ENCODE measurements at places on chromosomes 12 and 14. TPM values are rescaled to one million over a fixed set of nuclear protein-coding genes. Genes with fewer than 3 reads are reported as not detected.

Gene CLEC2B
- not detected for polyA plus RNA-seq

DNA sequence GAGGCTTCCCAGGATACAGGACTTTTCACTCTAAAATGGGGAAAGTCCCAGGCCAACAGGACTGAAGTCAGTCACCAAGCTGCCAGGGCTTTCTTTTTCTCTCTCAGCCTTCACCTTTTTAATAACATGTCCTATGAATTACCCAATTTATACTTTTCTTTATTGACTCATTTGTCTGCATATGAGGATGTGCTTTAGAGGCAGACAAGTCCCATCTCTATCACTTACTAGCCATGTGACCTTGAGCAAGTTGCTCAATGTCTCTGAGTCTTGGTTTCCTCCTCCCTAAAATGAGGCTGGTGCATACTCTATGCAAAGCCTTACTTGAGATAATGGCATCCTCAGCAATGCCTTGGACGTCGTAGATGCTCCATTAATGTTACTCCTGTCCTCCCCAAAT, 98.1 kb upstream of the TMPO start:
- H3K4me3 ChIP-seq = no peak overlapping the region
- no peak overlapping the region for H3K27ac ChIP-seq
- no peaks in the 10 kb centered on the region for H3K36me3 ChIP-seq
- peaks cover 17% of the 10 kb centered on the region for H3K4me1 ChIP-seq
- no peak for DNase-seq
- no peaks in the 10 kb centered on the region for H3K27me3 ChIP-seq

DNA sequence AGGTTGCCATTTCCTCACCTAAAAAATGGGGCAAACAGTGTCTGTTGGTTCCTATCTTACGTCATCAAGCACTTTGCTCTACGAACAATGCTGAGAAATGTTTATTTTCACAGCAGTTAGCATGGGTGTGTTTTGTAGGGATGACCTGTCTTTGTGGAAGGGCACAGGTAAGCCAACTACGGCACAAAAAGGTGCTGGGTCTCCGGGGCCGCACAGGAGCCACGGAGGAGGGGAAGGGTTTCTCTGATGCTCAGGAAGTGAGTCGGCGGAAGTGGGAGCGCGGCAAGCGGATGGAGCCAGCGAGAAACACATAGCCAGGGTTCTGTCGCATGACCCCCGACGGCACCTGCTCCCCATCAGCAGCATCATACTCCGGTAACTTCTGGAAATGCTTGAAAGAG, 65.6 kb upstream of the TCL1B start:
- DNase-seq = no peak
- H3K36me3 ChIP-seq = no peaks in the 10 kb centered on the region
- H3K4me1 ChIP-seq = no peaks in the 10 kb centered on the region
- no peaks in the 10 kb centered on the region for H3K27me3 ChIP-seq

- H3K27me3 ChIP-seq = no peaks in the 10 kb centered on the region
- no peak overlapping the region for H3K4me3 ChIP-seq
- H3K4me1 ChIP-seq = peaks cover 12% of the 10 kb centered on the region
- DNase-seq = no peak
- no peaks in the 10 kb centered on the region for H3K36me3 ChIP-seq
These were observed 51.8 kb downstream of the FOXN3 start for GRCh38 chr14:89365061-89365801.

DNA sequence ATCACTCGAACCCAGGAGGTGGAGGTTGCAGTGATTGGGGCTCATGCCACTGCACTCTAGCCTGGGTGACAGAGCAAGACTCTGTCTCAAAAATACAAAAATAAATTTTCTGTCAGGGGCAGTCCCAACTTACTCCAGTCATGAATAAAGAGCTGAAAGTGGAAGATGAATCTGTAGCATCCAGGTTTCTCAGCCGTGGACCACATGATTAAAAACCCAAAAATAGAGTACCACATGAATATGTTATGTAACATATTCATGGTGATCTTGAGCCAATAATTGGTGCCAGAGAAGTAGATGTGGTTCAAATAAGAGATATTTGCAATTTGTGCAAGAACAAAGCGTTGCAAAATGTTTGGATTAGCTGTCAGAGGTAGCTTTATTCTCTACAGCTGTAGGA, 23.1 kb downstream of the SPIC start:
- DNase-seq = no peak
- peaks cover 3% of the 10 kb centered on the region for H3K27me3 ChIP-seq
- no peaks in the 10 kb centered on the region for H3K4me1 ChIP-seq
- no peak overlapping the region for H3K27ac ChIP-seq
- no peak overlapping the region for H3K4me3 ChIP-seq

Gene TRMT5
- 4.0 TPM for polyA plus RNA-seq

DNA sequence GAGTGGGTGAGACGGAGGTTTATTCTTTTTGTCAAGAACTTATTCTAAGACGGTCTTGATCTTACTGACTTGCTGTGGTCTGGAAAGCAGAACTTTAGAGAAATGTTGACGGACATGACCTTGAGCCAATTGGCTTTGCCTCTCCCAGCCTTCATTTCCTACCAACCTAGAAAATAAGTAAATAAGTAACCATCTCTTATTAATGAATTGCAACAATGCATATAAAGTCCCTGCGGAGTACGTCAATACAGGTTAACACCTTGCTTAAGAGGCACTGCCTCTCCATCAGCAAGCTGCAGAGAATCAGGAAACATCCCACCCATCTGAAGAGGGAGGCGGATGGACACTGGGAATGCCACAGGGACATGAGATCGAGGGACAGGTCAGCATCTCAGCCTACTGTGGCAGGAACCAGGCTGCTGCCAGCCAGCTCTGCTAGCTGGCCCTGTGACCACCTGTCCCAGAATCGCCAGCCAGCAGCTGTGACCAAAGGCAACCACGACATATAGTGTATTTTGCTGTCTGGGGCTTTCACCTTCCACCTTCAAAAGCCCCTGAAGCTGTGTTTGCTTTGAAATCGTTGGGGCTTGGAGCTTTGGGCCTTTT, 208.3 kb downstream of the BCL11B start:
- no peaks in the 10 kb centered on the region for H3K4me1 ChIP-seq
- no peak overlapping the region for H3K4me3 ChIP-seq
- peaks cover 43% of the 10 kb centered on the region for H3K27me3 ChIP-seq
- H3K36me3 ChIP-seq = no peaks in the 10 kb centered on the region

DNA sequence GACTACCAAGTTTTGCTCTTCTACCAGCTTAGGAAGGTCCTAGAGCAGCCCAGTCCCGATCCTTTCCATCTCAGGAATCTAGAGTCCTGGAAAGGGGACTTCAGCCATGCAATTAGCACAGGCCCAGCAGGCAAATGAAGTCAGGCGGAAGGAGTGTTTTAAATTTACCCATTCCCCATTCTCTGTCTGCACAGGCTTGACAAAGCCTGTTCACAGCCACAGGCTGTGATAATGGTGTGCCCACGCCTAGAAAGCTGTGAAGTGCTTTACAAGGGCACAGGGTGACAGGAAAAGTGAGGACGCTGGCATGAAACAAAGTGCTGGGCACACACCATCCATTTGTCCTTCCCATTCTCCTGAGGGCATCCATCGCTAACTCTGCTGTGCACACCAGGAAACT, 79.0 kb downstream of the PITPNM2 start:
- no peaks in the 10 kb centered on the region for H3K36me3 ChIP-seq
- H3K4me1 ChIP-seq = peaks cover 48% of the 10 kb centered on the region
- no peak for DNase-seq
- H3K27me3 ChIP-seq = no peaks in the 10 kb centered on the region
- H3K4me3 ChIP-seq = no peak overlapping the region
- no peak overlapping the region for H3K27ac ChIP-seq

DNA sequence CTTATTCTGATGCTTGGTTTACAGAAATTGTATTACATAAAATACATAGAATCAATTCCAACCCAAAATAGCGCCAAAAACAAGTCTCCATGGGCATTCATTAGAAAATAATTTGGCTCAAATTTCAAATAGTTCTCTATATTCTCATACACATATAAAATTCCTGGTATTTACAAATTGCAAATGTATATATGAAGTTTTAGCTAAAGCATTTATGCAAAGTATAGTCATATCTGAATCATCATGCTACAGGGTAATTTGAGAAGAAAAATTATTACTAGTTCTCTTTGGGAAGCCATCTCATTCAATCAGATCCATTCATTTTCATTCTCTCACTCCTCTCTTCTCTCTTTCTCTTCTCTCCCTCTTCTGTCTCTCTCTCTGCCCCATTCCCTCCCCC, 257.8 kb downstream of the DPF3 start:
- H3K4me3 ChIP-seq = no peak overlapping the region
- H3K36me3 ChIP-seq = no peaks in the 10 kb centered on the region
- H3K27me3 ChIP-seq = no peaks in the 10 kb centered on the region
- DNase-seq = no peak
- peak overlapping the region; percentile 54 for H3K27ac ChIP-seq

DNA sequence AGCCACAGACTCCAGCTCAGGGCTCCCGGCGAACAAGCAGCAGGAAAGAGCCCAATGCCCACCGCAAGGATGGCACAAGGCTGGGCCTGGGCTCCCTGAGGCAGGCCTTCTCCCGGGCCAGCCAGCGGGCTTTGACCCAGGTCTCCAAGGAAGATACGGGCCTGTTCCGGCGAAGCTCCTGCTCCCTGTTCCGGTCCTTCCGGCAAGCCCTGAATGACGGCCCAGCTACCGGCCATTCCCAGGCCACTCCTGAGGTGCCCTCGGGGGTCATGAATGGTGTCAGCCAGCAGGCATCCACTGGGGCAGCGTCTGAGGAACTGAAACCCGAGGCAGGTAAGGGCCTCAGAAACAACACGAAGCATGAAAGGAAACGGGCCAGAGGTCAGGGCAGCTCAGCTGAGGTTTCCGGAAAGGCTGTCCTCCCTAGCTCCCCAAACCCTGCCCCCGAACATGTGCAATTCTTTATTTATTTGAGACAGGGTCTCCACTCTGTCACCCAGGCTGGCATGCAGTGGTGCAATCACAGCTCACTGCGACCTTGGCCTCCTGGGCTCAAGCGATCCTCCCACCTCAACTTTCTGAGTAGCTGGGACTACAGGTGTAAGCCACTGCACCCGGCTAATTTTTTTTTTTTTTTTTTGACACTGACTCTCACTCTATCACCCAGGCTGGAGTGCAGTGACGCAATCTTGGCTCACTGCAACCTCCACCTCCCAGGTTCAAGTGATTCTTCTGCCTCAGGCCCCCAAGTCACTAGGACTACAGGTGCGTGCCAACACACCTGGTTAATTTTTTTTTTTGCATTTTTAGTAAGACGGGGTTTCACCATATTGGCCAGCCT, 6.0 kb downstream of the EXOC3L4 start:
- H3K4me1 ChIP-seq = peaks cover 6% of the 10 kb centered on the region
- H3K36me3 ChIP-seq = no peaks in the 10 kb centered on the region
- H3K27ac ChIP-seq = no peak overlapping the region
- DNase-seq = no peak
- no peak overlapping the region for H3K4me3 ChIP-seq

DNA sequence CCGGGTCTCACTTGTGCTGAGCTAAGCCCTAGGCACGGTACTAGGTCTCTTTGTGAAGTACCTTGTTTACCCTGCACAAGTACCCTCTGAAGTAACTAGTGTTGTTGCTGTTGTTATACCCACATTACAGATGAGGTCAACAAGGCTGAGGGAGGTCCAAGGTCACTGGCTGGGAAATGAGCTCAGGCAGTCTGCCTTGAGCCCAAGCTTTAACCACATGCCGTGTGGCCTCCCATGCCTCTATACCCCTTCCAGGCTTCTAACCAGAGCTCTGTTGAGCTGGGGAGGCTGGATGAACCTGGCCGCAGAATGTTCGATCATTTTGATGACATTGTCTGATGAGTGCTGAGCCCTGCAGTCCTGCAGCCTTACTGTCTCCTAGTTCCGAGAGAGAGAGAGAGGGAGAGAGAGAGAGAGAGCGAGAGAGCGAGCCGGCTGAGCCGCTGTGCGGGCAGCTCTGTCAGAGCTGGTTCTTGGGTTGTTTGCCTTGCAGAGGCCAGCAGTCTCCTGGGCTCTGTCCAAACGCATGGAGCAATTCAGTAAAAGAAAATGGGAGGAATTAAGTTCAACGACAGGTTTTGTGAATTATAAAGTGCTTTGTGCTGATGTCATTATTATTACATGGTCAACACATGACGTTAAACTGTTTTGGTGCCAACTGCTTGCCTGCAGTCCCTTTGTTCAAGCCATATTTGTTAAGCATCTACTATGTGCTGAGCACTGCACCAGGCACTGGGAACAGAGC, 13.1 kb downstream of the JDP2 start:
- H3K27ac ChIP-seq = no peak overlapping the region
- H3K27me3 ChIP-seq = no peaks in the 10 kb centered on the region
- DNase-seq = no peak
- peaks cover 15% of the 10 kb centered on the region for H3K36me3 ChIP-seq

Gene KRT73
- polyA plus RNA-seq = not detected

GRCh38 chr12:120688527-120689071, 1.6 kb downstream of the MLEC start:
- no peak overlapping the region for H3K27ac ChIP-seq

Gene PLD4
- 0.02 TPM for polyA plus RNA-seq

Gene RIMBP2
- polyA plus RNA-seq = 1.1 TPM

DNA sequence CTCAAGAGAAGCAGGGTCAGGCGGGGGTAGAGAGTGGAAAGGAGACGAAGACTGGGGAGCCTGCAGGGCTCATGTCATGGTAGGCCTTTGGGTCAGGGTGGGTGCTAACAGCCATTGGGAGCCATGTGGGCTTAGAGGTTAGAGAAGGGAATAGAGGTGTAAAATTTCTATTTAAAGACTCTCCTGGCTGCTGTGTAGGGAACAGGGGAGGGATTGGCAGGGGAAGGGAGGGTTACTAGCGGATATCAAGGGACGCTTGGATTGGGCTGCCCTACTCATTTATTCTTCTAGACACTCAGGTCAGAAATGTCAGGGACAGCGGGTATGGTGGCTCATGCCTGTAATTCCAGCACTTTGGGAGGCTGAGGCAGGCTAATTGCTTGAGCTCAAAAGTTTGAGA, 18.2 kb downstream of the WSCD2 start:
- no peak overlapping the region for H3K27ac ChIP-seq
- DNase-seq = no peak
- H3K27me3 ChIP-seq = no peaks in the 10 kb centered on the region
- H3K4me1 ChIP-seq = no peaks in the 10 kb centered on the region
- H3K4me3 ChIP-seq = no peak overlapping the region

DNA sequence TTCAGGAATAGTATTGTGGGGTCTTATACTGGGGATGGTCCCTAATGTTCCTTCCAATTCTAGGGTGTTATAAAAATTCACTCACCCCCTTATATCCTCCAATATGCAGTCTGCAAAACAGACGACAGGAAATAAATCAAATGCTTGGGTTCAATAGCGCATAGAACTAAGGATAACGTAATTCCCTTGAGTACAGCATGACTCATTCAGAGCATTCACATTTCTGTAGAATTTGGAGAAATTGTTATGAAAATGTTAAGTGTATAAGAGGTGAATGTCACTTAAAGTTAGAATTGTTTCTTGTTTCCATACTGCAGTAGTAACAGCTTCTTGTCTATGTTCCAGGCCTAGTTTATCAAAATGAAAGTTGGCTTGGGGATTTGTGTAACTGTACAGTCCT, 271.4 kb downstream of the RPS29 start:
- H3K4me3 ChIP-seq = no peak overlapping the region
- no peak overlapping the region for H3K27ac ChIP-seq
- H3K4me1 ChIP-seq = no peaks in the 10 kb centered on the region

Gene PITPNM2
- 3.7 TPM for polyA plus RNA-seq

- no peaks in the 10 kb centered on the region for H3K36me3 ChIP-seq
- DNase-seq = peak; percentile 50
- H3K27me3 ChIP-seq = peaks cover 19% of the 10 kb centered on the region
- H3K4me3 ChIP-seq = no peak overlapping the region
- peaks cover 7% of the 10 kb centered on the region for H3K4me1 ChIP-seq
These were observed 379.8 kb downstream of the DPF3 start for GRCh38 chr14:72513965-72514659.

- no peaks in the 10 kb centered on the region for H3K4me1 ChIP-seq
- H3K36me3 ChIP-seq = no peaks in the 10 kb centered on the region
- DNase-seq = no peak
- no peaks in the 10 kb centered on the region for H3K27me3 ChIP-seq
These were observed 64.4 kb upstream of the FUT8 start for GRCh38 chr14:65348137-65348536.

Gene TAS2R14
- polyA plus RNA-seq = 1.4 TPM

Gene A2ML1
- polyA plus RNA-seq = not detected
